CD4-positive, alpha-beta T cell treated with Interleukin-12 subunit alpha and Interleukin-12 subunit beta, for 1 hour (primary cell): ENCODE measurements at places on chromosomes 7 and 10.

GRCh38 chr10:129707406-129708388 lies 240.7 kb downstream of the MGMT start:
- DNase-seq, result no peak

- peak; percentile 83 for DNase-seq
Observed at GRCh38 chr7:50335795-50336754, 31.6 kb downstream of the IKZF1 start.

GRCh38 chr10:93475871-93476270 lies 6.3 kb downstream of the MYOF start:
- no peak for DNase-seq

DNA sequence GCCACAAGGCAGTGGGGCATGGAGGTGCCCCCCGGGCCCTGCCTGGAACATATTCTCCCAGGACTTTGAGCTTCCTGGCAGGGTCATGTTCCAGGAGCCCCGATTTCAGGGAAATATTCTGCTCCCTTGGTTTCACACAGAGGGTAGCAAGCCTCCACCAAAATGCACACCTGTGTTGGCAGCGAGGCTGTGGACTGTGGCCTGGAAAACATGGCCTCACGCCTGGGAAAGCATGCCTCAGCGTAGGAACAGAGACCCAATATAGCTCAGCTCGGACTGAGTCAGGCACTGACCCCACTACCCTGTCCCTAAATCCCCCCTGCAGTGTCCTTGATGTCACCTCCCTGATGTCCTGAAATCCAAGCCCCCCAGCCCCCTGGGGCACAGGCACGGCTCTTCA lies 92.0 kb downstream of the KCNMA1 start:
- no peak for DNase-seq

GRCh38 chr7:41045556-41046123 lies 657.2 kb downstream of the INHBA start:
- DNase-seq, result no peak

- no peak for DNase-seq
Observed at GRCh38 chr10:92740762-92741161, 51.0 kb downstream of the HHEX start.

DNA sequence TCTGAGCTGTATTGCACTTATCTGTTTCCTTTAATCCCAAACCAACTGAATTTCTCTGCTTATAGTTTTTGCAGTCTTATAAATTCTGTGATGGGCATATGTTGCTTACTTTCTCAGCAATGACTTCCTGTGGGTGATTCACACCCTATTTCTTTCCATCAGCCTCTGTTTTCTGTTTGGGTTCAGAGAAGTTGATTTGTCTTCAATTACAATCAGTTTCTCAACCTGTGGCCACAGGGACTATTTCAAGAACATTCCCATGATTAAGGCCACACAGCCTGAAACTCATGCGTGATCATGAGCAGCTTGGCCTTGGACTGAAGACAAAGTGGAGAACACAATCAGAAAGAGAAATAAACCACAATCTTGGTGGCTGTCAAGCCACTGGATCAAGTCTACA lies 1174.6 kb upstream of the C7orf33 start:
- no peak for DNase-seq

GRCh38 chr7:12674861-12675260 lies 12.6 kb upstream of the ARL4A start:
- peak; percentile 77 for DNase-seq

DNA sequence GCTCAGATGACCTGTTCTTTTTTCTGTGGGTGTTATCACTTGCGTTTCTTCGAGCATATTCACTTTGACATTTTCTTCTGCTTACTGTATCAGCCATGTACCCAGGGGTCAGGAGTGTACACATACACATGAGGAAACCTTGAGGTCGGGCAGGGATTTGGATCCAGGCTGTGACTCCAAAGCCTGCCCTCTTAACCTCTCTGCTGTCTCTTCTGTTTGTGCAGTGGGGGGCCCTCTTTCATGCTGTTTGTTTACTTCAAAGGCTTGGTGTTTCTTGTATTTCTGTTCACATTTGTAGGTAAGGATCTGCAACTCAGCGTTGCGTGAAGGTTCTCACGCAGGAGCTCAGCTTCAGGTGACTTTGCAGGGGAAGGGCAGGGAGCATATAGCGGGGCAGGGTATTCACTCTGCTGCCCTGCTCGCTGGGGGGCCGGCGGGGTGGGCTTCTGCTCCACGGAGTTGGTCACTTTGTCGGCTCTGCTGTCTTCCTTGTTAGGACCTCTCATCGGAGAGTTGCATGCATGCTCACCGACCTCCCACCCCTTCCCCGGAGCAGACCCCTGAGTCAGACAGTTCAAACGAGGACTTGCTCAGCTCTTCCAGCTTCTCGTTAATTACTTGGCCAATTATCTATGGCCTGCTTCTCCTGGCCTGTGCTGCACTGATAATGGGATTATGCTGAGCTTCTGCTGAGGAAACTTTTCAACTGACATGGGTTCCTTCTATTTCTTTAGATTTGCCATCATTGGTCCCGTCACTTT lies 77.5 kb downstream of the SDK1 start:
- DNase-seq, result no peak

GRCh38 chr10:43962346-43963191 lies 313.9 kb upstream of the ZNF32 start:
- DNase-seq, result no peak

GRCh38 chr7:135745703-135746312 lies 2.8 kb downstream of the FAM180A start:
- DNase-seq, result no peak

DNA sequence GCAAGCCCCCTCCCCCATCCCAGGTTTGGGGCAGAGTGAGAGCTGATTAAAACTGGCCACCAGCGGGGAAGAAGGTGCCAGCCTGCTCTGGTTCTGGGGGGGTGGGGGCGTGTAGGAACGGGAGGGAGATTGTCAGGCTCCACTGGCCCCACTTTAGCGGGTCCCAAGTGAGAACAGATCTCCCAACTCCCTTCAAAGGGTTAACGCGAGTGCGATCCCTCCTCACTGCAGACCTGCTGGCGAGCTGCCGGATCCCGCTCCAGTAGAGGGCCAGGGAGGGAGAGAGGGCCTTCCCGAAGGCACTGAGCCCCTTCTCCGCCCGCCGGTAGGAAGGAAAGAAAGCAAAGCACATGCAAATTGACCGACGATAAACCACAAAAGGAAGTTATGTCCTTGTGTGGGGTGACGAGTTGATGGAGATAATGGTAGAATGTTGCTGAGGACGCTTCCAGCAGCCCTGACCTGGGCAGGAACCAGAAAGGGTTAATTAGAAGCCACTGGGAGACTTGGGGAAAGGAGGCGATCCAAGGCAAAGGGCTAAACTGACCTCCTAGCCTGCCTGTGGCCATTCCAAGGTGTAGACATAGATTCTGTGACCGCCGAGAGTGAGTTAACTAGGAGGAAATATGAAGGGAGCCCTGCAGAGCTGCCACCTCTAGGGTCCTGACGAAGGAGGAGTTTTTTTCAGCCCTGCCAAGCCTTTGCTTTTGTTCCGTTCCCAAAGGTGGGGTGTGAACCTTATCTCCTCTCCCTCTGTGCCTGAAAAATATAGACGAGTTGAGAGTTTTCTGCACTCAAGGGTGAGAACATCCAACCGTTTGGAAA lies 1.5 kb downstream of the NRG3 start:
- DNase-seq, result no peak

- DNase-seq, result no peak
Observed at GRCh38 chr10:110802090-110802489, 69.6 kb upstream of the PDCD4 start.

DNA sequence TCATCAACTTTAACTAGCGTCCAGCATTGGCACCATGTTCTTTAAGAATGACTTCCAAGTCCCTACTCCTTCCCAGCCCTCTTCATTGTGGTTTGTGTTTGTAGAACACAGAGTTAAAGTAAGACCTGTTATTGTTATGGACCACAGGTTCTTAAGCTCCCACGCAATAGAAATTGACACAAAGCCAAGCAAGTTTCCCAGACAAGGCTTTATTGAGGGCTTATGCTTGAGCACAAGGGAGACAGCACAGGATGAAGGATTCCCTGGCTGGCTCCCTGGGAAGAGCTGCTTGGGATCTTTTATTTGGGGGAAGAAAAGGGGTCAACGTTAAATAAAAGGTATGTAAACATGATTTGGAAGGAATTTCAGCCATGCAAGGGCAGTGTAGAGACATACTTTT lies 44.3 kb upstream of the PRKCQ start:
- DNase-seq, result no peak

GRCh38 chr10:110404825-110405224 lies 92.9 kb upstream of the DUSP5 start:
- no peak for DNase-seq

GRCh38 chr10:117164592-117165537 lies 26.8 kb upstream of the VAX1 start:
- DNase-seq, result no peak

DNA sequence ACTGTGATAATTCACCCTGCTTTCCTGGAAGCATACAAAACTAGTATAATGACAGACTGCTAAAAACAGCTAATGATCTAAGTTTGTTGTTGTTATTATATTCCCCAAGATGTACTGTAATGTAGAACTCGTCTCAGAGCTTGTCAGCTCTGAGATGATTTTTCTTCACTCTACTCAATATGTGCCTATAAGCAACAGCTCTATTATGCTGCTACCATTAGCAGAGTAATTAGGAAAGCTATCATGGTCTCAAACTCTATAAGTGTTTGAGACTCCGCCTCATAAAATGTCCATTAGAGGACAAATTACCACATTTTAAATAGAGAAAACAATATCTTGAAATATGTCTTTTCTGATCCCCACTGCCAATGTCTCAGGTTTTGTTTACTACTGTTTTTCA lies 476.5 kb upstream of the PCDH15 start:
- no peak for DNase-seq

- DNase-seq, result peak; percentile 90
Observed at GRCh38 chr7:73734619-73735527, 3.7 kb downstream of the ABHD11 start.

DNA sequence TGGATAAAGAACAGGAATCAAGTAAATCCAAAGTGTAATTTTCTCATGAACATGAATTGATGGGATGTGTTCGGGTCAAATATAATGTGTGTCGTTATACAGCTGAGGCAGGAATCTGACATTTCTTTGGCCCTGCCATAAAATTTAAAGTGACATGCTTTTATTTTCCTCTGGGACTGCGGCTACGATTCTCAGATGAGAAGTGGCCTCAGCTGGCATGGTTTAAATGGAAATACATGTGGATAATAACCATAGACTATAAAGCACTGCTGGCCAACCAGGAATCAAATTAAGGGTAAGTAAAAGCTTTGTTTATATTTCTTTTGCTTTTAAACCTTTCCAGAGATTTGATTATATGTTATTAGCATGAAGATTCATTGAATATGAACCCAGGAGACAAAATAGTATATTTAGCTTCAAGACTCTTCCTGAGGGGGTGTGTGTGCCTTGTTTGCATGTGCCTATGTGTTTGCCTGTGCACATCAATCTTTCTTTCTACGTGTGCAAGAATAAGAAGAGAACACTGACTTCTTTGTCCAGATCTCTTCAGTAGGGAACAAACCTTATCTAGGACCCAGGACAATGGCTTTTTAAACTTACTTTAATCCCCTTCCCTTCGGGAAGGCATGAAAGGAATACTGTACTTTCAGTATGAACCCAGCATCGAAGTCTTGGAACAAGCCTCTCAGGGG lies 629.0 kb upstream of the PFKP start:
- no peak for DNase-seq

GRCh38 chr7:81299711-81300110 lies 380.9 kb upstream of the SEMA3C start:
- DNase-seq, result no peak

DNA sequence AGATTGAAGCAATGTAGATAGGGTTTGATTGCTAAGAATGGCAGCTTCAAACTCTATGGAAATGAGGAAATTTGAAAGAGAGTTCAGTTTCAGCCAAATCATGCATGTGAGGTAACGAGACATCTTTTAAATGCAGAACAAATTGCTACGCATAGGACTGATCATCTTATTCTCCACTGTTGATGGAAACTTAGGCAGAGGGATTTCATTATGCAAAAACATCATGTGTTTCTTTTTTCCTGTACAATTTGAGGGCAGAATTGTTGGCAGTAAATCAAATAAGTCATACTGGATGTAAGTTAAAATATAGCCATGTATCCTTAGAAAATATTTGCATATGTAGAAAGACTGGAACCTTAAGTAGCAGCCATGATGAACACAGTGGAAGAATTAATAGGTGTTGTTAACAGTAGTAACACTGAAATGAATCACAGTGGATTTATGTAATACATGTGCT lies 327.4 kb downstream of the CDK14 start:
- no peak for DNase-seq

DNA sequence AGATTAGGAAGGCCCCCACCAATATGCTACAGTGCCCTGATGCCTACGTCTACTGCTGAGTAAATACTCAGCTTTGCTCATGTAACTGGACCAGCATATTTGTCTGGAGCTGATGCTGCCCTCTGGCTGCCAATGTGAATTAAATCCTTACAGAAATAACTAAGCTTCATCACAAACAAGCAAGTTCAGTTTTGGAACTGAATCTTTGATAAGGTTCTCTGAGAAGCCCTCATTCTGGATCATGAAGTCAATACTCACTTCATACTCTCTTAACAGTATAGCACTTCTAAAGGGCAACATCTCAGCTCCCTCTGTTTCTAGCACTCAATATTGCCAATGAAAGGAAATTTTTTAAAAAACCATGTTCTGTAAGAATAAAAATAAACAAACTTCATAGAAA lies 246.7 kb downstream of the ETV1 start:
- DNase-seq, result peak; percentile 9

DNA sequence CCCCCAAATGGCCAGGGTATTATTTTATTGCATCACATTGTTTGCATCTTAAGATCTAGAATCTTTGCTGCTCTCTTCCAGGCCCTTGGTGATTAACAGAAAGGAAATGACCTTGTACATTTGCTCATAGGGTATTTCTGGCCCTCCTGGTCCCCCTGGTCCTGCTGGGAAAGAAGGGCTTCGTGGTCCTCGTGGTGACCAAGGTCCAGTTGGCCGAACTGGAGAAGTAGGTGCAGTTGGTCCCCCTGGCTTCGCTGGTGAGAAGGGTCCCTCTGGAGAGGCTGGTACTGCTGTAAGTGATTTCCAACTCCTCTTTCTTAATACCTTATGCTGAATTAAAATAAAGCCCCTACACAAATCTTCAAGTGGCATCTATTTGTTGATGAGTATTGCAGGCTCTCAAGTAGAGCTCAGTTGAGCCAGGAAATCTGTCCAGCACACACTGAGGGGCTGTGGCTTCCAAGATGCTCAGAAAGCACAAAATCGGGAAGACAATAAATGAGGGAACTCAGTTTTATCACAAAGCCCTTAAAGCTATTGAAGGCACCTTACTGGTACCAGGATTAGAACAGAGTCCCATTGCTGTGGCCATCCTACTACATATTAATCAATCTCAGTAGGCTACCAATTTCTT lies 28.2 kb downstream of the COL1A2 start:
- no peak for DNase-seq
